ENCODE measurements at places on chromosomes 6 and 20. TPM values are rescaled to one million over a fixed set of nuclear protein-coding genes. Genes with fewer than 3 reads are reported as not detected.
A peak's percentile ranks its signal among the peaks of the same experiment; 100 is the strongest.

DNA sequence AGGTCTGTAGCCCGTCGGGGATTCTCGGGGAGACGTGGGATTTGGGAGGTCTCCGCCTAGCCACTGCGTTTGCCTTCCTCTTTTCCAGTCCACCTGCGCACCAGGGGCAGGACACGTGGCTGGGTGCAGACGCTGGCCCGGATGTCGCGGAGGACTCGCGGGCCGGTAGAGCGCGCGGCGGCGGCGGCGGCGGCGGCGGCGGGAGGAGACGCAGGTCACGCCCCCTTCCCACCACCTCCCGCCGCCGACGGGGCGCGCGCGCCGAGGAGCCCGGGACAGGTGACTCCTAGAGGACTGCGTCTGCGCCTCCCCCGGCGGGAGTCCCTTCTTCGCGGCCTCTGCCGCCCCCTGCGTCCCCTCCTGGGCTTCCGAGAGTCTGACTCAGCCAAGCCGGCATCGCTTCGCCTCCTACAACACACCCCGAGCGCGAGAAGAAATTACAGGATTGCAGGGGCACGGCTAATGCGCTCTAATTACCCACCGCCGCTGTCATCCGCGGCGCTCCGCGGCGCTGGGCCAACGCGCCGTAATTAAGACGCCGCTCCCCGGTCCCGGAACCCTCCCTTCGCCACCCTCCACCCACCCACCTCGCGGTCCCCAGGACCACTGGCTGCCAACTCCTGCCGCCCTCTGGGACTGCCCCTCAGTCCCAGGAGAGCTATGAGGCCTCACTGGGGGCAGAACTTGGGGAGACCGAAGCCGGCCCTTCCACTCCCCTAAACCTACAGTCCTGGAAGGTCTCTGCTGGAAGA lies 124.5 kb downstream of the MRPL14 start:
- peak; percentile 15 for DNase-seq

- no peak for DNase-seq
These were observed 327.0 kb downstream of the C6orf118 start for GRCh38 chr6:164982389-164982788.

DNA sequence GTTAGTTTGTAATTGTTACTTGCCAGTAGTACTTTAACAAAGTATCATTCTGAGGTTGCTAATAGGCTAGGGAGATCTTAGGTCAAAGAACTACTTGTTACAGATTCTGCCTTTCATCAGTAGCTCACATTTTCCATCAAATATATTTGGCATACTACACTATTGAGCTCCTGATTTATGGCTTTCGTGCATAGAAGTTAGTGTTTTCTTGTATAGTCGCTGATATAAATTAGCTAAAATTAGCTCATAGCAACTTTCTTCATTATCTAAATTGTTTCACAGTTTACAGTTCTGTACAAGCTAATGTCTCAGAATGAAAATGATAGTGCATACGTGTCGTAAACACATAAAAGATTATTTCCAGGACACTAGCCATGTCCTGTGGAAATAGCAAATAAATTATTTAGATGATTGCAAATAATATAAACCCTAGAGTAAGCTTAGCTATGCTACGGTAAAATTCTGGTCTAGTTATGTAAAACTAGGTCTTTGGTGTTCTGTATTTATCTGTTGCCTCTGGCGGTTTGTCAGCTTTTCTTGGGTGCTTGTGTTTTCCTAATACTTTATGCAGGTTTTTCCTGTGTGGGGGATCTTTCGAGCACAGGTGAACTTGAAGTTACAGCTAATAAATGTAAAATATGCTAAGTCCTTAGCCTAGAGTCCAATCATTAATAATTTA lies 15.1 kb downstream of the PDE7B start:
- no peak for DNase-seq

TRDN gene
- not detected for total RNA-seq
